Activated CD4-positive, alpha-beta T cell treated with anti-CD3 and anti-CD28 coated beads for 36 hours (primary cell): ENCODE measurements at places on chromosomes 2 and 18. TPM values are rescaled to one million over a fixed set of nuclear protein-coding genes. Genes with fewer than 3 reads are reported as not detected.
A peak's percentile ranks its signal among the peaks of the same experiment; 100 is the strongest.

GRCh38 chr18:388200-388599, 112.3 kb downstream of the COLEC12 start:
- DNase-seq = no peak

- DNase-seq = no peak
These were observed 30.6 kb downstream of the HS6ST1 start for GRCh38 chr2:128287780-128288735.

GRCh38 chr2:74019516-74019915, 34.8 kb downstream of the TET3 start:
- DNase-seq = no peak

DNA sequence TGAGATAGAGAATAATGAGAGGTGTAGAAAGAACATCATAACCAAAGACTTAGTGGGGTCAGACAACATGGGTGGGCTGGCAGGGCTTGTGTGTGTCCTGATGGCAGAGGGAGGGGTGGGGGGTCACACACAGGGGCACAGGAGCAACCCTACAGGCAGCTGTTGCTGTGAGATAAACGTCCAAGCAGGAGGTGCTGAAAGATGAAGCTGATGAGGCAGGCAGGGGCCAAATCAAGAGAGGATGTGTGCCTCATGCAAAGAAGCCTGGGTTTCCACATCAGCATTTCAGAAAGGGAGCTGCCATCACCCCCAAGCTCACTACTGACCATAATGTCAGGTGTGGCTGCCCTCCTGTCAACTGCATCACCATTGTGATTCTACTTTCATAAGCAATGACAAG, 16.0 kb upstream of the SKA1 start:
- no peak for DNase-seq

DNA sequence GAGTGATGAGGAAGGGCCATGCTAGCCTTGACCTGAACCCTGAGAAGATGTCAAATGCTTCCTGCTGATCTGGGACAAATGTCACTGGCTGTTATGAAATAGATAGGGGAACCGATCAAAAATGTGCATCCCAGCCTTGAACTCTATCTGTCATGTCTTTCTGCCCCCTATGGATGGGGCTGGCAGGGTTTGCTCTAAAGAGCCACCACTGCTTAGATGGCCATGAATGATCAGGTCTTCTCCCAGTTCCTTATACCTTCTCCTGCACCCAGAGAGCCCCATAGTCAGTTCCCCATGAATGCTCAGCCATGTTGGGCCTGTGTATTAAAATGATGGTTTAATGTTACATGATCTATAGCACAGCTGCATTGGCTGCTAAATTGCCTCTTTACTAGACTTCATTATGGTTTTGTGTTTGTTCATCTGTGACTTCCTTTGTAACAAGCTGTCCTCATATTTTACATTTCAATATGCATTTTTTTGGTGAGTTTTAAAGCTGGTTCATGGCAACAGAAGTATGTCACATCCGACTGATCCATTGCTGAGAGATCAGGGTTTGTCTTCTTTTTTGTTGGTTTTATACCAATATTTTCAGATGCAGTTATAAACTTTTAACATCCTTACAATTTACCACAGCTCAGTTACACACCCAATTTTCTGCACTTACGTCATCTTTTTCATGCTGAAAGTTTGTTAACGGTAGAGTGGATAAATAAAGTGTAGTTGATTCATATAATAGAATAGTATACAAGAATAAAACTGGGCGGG, 56.3 kb upstream of the SMAD2 start:
- no peak for DNase-seq

GRCh38 chr2:171158790-171159371, 1.8 kb downstream of the TLK1 start:
- no peak for DNase-seq

GRCh38 chr18:79058007-79058406, 11.2 kb upstream of the ATP9B start:
- no peak for DNase-seq

- no peak for DNase-seq
These were observed 588.7 kb downstream of the CPS1 start for GRCh38 chr2:211144974-211145665.

GRCh38 chr2:26767129-26767528, 3.0 kb downstream of the SLC35F6 start:
- no peak for DNase-seq

DNA sequence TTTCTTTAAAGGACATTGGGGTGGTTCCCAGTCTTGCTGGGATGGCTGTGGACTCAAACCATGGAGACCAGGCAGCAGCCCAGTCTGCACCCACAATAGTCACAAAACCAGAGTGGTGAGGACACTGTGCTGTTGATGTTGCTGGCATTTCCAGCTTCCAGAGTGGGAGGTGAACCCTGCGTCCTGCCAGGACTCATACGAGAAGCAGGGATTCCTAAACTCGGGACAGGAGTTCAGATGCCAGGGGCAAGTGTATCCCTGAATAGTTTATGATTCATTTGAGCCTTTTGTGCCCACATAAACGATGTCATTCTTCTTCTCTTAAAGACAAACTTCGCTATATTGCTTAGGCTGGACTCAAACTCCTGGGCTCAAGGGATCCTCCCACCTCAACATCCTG, 62.8 kb downstream of the TCF7L1 start:
- no peak for DNase-seq

- DNase-seq = no peak
These were observed 21.2 kb upstream of the LAPTM4A start for GRCh38 chr2:20072436-20073158.

- DNase-seq = no peak
These were observed 85.7 kb upstream of the ODC1 start for GRCh38 chr2:10533811-10534321.

DNA sequence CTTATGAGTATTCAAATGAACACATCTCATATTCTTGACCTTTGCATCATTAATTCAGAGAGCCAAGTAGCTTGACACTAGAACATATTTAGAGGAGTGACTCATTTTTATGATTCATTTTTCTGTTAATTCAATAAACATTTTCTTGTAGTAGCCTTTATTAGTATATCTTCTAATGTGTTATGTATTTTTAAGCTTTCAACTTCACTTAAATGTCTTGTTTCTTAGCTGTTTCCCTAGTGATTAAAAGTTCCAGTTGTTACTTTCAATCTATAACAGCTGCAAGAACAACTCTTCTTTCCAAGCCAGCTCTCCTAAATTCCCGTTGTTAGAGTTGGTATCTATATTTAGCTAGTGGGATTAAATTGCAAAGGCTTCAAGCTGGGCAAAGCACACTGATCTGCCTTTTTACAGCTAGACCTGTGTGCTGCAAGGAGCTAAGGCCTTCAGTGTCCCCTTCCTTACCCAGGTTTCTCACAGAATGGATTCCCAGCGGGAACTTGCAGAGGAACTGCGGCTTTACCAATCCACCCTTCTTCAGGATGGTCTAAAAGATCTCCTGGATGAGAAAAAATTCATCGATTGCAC, at the start of gene KLHL41:
Gene KLHL41 (plus strand): TSS at position 405 of the 588 bp plus-strand sequence. CDS start 77 bp downstream, at position 482.
- DNase-seq = no peak

DNA sequence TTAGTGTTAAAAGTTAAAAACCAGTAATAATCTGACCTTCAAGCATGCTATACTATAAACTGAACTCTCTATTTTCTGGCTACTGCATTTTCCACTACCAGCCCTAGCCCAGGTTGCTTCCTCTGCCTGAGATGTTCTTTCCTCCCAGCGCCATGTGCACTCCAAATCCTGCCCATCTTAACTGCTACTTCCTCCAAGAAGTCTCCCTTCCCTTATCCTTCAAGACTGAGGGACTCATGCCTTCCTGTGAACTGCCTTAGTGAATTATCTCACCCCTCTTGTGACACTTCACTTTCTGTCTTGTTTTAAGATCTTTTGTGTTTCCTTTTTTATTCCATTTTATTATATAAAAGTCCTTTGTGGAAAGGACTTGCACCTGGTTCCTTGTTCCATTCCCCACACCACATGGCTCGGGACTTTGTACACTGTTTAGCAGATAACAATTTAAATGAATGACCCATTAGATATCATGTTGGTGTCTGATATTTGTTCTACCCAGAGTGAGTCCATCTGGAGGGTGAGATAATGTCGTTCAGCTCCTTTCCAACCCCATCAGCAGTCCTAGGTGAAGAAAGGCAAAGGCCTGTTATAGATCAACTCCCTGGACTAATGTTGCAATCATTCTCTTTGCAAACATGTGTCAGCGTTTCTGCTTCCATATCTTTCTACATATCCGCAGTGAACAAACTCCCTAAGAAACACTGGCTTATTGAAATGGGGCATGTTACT, 20.9 kb upstream of the AGFG1 start:
- DNase-seq = no peak

- DNase-seq = no peak
These were observed 1.7 kb downstream of the RNU4ATAC start for GRCh38 chr2:121532347-121532766.

DNA sequence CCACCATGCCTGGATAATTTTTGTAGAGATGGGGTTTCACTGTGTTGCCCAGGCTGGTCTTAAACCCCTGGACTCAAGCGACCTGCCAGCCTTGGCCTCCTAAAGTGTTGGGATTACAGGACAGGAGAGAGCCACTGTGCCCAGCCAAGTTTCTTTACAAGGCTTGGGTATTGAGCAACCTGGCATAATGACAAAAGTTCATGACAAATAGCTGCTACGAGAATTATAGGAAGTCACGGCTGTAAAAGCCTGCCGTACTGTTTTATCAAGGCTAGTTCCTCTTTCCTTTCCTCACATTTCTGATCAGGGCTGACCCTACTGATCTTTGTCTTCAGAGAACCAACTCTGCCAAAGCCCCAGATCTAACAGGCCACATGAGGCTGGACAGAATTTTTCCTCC, 490.4 kb upstream of the SPRED2 start:
- no peak for DNase-seq

DNA sequence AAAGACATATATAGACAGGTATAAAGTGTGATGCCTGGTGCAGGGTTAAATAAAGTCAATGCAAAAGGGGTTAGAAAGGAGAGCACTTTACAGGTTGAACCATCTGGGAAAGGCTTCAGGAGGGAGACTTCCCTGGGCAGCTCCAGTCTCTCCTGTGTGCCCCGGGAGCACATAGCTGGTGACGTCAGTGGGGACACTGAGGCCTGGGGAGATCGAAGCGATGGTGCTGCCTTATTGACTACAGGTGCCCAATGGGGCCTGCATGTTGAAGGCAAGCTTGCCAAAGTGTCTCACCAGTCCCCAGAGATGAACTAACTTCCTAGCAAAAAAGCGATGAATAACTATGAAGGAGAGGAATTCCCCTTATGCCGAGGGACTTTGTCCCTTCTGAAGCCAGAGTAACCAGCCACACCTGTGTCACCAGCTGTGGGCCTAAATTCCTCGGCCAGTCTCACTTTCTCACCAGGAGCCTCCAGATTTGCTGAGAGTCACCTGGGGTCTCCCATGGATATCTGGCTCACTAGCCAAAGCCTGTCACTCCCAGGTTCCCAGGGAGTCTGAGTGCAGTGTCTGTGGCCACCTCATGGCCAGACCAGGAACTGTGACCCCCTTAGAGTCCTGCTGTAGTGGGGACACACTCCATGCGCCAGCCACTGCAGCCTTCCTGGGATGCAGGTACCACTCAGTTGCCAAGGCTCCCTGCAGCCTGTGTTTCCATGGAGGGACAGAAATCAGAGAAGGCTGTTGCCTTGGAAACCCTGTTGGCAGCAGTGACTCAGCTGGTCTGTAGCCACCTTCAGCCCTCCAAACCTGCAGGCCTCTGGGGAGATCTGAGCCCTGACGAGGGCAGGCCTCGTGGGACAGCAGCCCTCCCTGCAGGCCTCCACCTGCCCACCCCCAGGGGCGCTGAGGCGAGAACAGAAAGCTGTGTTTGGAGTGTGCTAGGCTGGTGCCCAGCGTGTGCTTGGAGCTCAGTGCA, 128.7 kb downstream of the CTIF start:
- DNase-seq = no peak

DNA sequence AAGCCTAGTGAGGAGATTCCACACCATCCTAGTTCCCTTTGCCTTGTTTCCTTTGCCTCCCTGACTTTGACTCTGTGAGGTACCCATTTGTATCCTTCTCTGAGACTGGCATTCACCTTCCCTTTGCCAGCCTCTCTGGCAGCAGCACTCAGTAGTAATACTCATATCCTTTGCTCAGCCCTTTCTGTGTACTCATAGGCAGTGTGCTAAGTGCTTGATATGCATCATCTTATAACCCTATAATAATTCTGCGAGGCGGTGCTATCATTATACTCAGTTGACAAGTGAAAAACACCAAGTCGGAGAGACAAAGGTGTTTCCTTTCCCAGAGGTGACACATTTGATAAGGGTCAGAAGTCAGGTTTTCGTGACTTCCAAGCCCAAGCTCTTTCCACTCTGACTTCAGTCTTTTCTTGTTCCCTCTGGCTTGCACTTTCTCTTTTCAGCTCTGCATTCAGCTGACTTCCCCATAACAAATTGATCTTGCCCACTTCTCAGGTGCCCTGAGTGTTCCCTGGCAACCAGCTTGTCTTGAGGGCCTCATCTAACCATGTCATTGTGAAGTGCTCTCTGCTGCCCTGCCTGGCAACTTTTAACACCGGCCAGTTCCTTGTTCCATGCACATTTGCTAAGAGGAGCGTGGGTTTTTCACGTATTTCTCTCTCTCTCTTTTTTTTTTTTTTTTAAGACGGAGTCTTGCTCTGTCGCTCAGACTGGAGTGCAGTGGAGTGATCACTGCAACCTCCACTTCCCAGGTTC, 94.5 kb upstream of the UPP2 start:
- DNase-seq = peak; percentile 44

- no peak for DNase-seq
These were observed 246.9 kb downstream of the IRS1 start for GRCh38 chr2:226552571-226553285.

- DNase-seq = no peak
These were observed 68.6 kb upstream of the ABCA12 start for GRCh38 chr2:215207041-215207440.

- no peak for DNase-seq
These were observed 228.5 kb upstream of the FSIP2 start for GRCh38 chr2:185510060-185510459.

DNA sequence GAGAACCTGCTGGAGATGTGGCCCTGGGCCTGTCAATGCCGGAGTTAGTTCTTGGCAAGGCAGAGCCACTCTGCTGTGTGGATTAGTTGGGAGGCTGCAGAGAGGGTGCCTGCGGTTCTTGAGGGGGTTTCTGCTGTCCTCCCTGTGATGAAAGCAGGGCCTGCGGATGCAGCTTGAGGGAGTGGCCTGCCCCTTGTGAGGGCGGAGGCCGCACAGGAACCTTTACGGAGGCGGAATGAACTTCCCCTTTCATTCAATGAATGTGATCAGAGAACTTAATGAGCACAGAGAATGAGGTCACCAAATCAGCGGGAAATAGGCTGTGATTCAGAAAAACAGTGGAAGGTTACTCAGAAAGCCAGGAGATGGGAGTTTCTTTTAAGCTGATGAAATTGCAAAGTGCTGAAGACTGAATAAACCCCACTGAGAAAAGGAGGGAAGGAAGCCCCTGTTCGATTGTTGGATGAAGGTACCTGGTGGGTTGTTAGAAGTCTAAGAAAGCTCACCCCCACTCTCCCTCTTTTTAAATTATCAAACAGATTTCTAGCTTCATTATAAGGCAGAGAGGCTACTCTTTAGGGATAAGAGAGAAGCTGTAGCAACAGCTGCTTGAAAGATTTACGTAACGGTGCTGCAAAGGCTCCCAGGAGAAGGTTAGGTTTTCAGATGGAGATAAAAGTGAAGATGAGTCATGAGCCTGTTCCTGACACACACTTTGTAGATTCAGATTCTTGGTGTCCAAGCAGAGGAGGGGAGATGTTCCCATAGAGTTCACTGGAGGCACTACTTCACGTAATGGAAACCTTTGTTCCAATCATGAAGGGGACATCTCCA, 47.4 kb downstream of the VWA3B start:
- peak; percentile 84 for DNase-seq

The LRPPRC gene
- 191 TPM for total RNA-seq

The FAP gene
- total RNA-seq = not detected

The OXER1 gene
- total RNA-seq = 0.23 TPM

The ST8SIA3 gene
- total RNA-seq = not detected

The POTEI gene
- not detected for total RNA-seq

The AGAP1 gene
- 2.2 TPM for total RNA-seq

The POTEC gene
- not detected for total RNA-seq

The MSH6 gene
- 166 TPM for total RNA-seq

The TMEM200C gene
- not detected for total RNA-seq
